ENCODE measurements at places on chromosomes 4 and X.

DNA sequence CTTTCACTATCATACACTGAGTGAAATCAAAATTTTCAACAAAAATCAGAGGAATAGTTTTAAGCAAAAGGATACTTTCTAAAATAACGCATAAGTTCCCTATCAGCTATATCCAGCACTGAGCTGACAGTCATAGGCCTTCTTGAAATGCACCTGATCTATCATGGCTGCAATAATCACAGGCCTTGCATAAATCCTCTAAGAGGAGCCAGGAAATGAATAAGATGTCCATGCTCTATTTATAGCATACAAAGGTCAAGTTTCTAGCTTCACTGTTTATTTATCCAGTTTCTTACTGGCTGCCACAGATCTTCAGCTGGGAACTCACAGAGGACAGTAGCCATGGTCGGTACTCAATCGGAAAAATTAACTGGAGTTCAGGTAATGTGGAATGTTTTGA, 235.9 kb upstream of the DMD start:
- no peak for DNase-seq

- DNase-seq = peak; percentile 11
Measured at GRCh38 chr4:87270144-87270543, 49.7 kb upstream of the KLHL8 start.

DNA sequence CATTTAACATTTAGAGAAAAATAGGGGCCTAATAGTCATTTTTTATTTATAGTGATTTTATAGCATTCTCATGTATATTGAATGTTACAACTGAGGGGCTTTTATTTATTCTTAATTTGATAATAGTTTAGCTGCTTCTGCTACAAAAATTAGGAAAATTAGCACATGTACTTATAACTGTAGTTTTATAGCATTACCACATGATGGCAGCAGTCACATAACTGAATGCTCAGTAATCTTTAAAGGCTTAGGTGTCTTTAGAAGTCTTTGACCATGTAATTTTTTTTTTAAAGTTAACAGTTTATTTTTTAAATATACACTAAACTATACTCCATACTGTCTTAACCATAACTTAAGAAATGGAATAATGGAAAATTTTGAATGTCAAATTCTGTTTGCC, 136.6 kb downstream of the STAG2 start:
- DNase-seq = peak; percentile 35

GRCh38 chr4:110196206-110196870, 2.1 kb downstream of the ELOVL6 start:
- DNase-seq = no peak

GRCh38 chrX:37578045-37578444, 6.6 kb downstream of the LANCL3 start:
- no peak for DNase-seq

GRCh38 chr4:72779241-72779640, 210.2 kb upstream of the ADAMTS3 start:
- DNase-seq = no peak

DNA sequence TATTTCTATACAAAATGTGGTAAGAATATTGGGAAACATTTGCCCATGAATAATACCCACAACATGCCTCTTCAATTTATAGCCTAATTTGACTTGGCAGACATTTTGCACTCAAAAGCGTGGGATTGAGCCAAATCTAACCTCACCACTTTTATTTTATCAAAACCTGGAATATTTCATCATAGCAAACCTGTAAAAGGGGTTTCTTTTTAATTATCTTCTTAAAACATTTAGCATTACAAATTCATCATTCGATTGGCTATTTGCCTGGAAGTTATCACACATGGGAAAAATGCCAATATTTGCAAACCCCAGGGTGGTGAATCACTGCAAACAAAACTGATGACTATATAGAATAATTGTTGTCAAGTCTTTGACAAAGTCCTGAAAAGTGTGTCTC, 56.2 kb downstream of the VCX3B start:
- no peak for DNase-seq

DNA sequence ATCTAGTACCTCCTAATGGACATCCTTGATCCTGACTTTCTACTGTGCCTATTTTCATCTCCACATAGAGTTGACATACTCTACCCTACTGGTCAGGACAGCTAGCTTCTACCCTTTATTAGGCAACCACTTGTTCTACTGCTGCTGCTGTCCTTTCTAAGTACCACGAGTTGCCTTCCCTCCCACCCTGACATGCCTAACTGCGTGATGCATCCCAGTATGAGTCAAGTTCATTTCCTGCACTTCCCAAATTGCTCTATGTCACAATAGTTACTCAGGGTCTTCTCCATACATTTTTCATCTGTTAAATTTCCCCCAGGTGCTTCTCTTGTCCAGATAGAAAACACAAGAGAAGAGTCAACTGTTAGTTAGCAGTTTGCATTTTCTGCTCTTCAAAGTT, 133.4 kb downstream of the TBC1D19 start:
- DNase-seq = no peak

GRCh38 chr4:53804719-53805118, 213.4 kb upstream of the LNX1 start:
- peak; percentile 12 for DNase-seq
